ENCODE measurements at places on chromosomes 11 and 22. TPM values are rescaled to one million over a fixed set of nuclear protein-coding genes. Genes with fewer than 3 reads are reported as not detected.

TUT1 gene
- total RNA-seq = 19.9 TPM

RTN4RL2 gene
- total RNA-seq = 0.90 TPM

PIH1D2 gene
- total RNA-seq = 3.0 TPM

DNA sequence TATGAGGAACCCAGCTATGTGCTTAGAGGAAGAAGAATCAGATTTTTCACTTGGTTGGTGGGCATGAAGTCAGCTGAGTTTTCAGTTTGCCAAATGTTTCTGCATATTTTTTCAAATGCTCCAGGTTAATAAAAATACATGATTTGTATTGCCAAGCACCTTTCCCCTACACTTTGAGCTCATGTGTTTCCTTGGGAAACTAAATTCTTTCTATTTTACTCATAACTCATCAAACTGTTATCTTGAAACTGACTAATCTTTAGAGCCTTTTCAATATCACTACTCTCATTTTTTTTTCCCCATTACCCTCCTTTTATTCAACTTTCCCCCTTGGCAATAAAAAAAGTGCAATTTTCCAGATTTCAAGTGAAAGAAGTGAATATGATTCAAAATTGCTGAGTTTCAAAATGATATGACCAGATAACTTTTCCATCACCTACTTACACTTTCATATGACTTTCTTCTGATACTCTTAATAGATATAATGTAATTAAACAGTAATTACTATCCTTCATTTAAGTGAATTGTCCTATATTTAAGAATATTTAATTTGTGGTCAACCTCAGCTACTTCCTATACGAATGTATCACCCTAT, 91.9 kb upstream of the SOX6 start:
- H3K4me3 ChIP-seq = no peak overlapping the region
- no peaks in the 10 kb centered on the region for H3K27me3 ChIP-seq
- no peak overlapping the region for H3K27ac ChIP-seq
- no peaks in the 10 kb centered on the region for H3K4me1 ChIP-seq
- no peak for DNase-seq

CCDC87 gene
- 2.0 TPM for total RNA-seq

- no peak for DNase-seq
- no peak overlapping the region for H3K4me3 ChIP-seq
- no peaks in the 10 kb centered on the region for H3K27me3 ChIP-seq
- H3K4me1 ChIP-seq = no peaks in the 10 kb centered on the region
- H3K36me3 ChIP-seq = no peaks in the 10 kb centered on the region
These were observed 38.1 kb upstream of the WNT11 start for GRCh38 chr11:76244316-76244851.

GRCh38 chr22:20775342-20775895, 1.5 kb downstream of the SERPIND1 start:
- no peak overlapping the region for H3K4me3 ChIP-seq
- no peak overlapping the region for H3K27ac ChIP-seq
- H3K36me3 ChIP-seq = peaks cover 3% of the 10 kb centered on the region
- no peaks in the 10 kb centered on the region for H3K4me1 ChIP-seq
- no peaks in the 10 kb centered on the region for H3K27me3 ChIP-seq
- DNase-seq = no peak

DNA sequence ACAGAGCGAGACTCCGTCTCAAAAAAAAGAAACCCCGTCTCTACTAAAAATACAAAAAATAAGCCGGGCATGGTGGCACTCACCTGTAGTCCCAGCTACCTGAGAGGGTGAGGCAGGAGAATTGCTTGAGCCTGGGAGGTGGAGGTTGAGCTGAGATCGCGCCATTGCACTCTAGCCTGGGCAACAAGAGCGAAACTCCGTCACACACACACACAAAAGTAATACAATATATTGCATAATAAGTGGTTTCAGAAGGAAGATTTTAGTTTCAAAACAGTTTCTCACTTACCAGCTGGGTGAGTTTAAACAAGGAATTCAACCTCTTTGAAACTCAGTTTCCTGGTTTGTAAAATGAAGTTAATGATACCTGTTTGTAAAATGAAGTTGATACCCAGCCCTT, 32.7 kb upstream of the HTR3A start:
- H3K27me3 ChIP-seq = no peaks in the 10 kb centered on the region
- DNase-seq = no peak
- H3K4me3 ChIP-seq = no peak overlapping the region

- no peaks in the 10 kb centered on the region for H3K4me1 ChIP-seq
- H3K27ac ChIP-seq = no peak overlapping the region
- H3K4me3 ChIP-seq = no peak overlapping the region
These were observed 296.2 kb downstream of the NTM start for GRCh38 chr11:131666617-131667016.

DNA sequence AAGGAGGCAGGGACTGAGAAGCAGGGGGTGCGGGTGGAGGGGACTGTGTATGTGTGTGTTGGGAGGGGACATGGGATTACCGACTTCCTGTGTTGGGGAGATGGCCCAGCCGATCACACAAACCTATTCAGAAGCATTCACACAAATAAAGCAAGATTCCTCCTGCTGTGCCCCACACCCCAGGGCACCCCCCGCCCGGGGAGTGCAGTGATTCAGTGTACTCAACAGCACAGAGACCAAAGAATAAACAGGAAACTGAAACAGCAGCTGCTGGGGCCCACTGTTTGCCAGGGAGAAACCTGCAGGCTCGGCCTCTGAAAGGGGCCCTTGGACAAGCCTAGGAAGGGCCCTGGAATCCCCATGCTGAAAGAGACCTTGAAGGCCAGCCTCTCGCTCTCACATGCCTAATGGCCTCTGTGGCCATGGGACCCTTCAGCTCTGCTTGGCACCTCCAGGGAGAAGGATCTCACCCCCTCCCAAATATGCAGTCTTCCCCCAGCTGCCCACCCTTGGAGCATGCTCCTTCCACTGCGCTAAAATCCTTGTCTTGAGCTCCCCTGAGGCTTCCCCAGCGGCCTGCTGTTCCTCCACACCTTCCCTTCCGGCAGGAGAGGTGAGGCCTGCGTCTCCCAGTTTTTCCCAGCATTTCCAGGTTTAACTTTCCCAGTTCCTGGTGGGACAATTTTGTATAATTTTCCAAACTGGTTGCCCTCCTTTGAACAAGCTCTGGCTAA, 72.9 kb downstream of the CSNK2A3 start:
- no peaks in the 10 kb centered on the region for H3K36me3 ChIP-seq
- no peak overlapping the region for H3K4me3 ChIP-seq
- no peaks in the 10 kb centered on the region for H3K4me1 ChIP-seq
- H3K27ac ChIP-seq = no peak overlapping the region
- DNase-seq = no peak

DNA sequence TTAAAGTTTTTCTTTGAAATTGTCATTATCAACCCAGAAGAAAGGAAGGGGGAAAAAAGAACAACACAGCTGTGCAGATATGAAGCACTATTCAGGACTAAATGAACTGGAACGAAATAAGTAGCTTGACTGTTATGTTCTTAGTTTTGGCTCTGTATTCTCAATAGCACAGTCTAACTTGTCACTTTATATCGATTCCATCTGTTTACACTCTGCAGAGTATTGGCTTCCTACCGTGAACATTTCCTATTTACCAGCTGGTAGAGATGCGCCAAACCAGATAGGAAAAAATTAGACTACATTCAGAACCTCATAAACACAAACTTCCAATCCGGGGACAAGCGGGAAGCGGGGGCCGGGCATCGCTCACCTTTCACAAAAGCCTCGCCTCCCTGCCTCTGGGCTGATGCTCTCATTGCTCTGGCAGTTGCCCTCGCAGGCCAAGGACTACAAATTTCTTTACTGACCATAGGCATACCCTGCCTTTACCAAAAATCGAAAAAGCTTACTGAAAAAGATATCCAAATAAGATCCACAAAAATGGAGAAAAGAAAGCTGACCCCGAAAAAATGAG, 66.2 kb downstream of the EFCAB6 start:
- H3K4me3 ChIP-seq = no peak overlapping the region
- no peaks in the 10 kb centered on the region for H3K4me1 ChIP-seq
- H3K27me3 ChIP-seq = peaks cover 6% of the 10 kb centered on the region
- DNase-seq = no peak
- H3K27ac ChIP-seq = no peak overlapping the region

DNA sequence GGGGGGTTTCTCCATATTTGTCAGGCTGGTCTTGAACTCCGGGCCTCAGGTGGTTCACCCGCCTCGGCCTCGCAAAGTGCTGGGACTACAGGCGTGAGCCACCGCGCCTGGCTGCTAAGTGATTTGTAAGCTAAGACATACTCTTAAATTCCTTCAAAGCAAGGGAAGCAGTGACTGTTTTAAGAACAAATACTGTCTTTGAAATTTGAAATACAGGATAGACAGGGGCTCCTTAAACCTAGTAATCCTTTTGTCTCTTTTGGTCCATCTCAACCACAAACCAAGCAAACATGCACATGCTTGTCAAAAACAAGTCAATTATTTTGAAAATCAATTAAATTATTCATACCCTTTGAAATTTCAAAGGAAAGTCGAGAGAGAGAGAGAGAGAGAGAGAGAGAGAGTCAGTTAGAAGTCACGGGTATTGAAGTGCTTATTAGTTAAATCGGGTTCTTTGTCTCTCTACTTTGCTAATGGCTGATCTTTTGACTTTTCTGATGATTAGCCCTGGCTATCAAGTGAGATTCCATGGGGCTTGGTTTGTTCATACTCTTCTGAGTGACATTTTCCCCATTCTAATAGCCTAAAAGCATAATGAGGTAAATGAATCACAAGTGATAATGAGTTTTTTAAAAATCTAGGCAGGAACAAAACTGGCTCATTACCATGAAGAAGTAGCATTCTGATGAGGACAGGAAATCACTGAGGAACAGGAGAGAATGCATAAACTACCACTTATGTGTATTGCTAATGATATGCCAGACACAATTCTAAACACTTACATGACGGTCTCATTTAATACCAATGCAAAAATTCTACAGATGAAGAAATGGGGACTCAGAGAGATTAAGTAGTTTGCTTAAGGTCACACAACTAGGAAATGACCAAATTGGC, 48.0 kb downstream of the MCHR1 start:
- no peak overlapping the region for H3K4me3 ChIP-seq
- no peaks in the 10 kb centered on the region for H3K36me3 ChIP-seq
- H3K27me3 ChIP-seq = no peaks in the 10 kb centered on the region
- H3K4me1 ChIP-seq = peaks cover 4% of the 10 kb centered on the region

CTSF gene
- total RNA-seq = 28.7 TPM

MIAT gene
- 0.33 TPM for total RNA-seq

- DNase-seq = no peak
- H3K4me1 ChIP-seq = no peaks in the 10 kb centered on the region
- no peak overlapping the region for H3K27ac ChIP-seq
- H3K36me3 ChIP-seq = no peaks in the 10 kb centered on the region
- no peak overlapping the region for H3K4me3 ChIP-seq
These were observed 149.0 kb downstream of the PKNOX2 start for GRCh38 chr11:125313271-125314219.

- DNase-seq = no peak
- H3K4me3 ChIP-seq = no peak overlapping the region
- no peaks in the 10 kb centered on the region for H3K27me3 ChIP-seq
- H3K4me1 ChIP-seq = no peaks in the 10 kb centered on the region
- no peaks in the 10 kb centered on the region for H3K36me3 ChIP-seq
These were observed 447.7 kb downstream of the TBC1D22A start for GRCh38 chr22:47210112-47210657.

DNA sequence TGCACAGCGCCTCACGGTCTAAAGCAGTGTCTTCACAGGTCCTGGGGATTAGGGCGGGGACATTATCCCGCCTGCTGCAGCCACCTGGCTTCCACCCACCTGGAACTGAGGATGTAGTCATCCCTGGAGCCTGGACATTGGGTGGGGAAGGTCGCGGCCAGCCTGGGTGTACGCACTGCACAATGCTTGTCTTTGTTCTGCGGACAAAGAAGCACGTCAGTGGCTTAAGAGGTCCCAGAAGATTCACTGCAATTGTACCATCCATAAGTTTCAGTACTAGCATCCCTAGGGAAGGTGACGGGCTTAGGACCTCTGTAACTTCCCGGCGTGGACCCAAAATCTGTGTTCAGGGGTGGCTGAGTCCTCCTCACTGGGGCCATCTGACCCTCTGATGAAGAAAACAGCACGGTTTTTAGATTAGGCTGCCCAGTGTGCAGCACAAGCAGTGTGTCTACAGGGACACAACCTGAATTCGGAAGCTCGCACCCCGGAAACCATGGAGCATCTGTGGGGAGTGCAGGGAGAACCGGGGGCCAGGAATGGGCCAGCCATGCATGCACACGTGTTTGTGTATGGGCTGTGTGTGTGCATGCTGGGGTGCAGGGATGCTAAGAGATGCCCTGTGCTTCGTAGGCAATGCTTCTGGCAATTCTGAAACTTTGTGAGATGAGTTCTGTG, 342.6 kb upstream of the B3GAT1 start:
- peaks cover 9% of the 10 kb centered on the region for H3K27me3 ChIP-seq
- no peaks in the 10 kb centered on the region for H3K36me3 ChIP-seq
- DNase-seq = no peak
- no peaks in the 10 kb centered on the region for H3K4me1 ChIP-seq
- no peak overlapping the region for H3K4me3 ChIP-seq
- no peak overlapping the region for H3K27ac ChIP-seq

GRCh38 chr22:40534379-40535188, 101.9 kb downstream of the MRTFA start:
- no peaks in the 10 kb centered on the region for H3K36me3 ChIP-seq
- peaks cover 44% of the 10 kb centered on the region for H3K4me1 ChIP-seq
- no peaks in the 10 kb centered on the region for H3K27me3 ChIP-seq
- H3K4me3 ChIP-seq = peak overlapping the region; percentile 45
- DNase-seq = no peak
- peak overlapping the region; percentile 94 for H3K27ac ChIP-seq
